Activated T-helper 9 cell treated with anti-CD3 and anti-CD28 coated beads, Interleukin-2, amount 50 U/mL, for 16 hours (primary cell): ENCODE measurements at places on chromosomes 7 and 10.

DNA sequence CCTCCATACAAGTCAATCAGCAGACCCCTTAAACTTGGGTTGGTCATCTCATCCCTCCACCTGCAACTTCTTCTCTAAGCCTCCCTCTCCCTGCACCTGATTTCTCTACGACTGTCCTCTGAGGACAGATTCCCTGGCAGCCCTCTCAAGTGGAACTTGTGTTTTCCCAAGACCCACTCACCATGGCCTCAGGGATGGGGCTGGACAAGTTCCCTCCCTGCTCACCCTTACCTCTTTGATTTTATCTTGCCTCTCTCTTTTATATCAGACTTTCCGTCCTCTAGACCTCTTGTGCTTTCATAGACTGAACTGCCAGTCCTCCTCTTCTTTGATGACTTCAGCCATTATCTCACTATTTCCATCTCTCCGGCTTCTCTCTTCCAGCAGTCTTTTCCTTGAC, 46.2 kb upstream of the ARL4A start:
- no peak for DNase-seq

DNA sequence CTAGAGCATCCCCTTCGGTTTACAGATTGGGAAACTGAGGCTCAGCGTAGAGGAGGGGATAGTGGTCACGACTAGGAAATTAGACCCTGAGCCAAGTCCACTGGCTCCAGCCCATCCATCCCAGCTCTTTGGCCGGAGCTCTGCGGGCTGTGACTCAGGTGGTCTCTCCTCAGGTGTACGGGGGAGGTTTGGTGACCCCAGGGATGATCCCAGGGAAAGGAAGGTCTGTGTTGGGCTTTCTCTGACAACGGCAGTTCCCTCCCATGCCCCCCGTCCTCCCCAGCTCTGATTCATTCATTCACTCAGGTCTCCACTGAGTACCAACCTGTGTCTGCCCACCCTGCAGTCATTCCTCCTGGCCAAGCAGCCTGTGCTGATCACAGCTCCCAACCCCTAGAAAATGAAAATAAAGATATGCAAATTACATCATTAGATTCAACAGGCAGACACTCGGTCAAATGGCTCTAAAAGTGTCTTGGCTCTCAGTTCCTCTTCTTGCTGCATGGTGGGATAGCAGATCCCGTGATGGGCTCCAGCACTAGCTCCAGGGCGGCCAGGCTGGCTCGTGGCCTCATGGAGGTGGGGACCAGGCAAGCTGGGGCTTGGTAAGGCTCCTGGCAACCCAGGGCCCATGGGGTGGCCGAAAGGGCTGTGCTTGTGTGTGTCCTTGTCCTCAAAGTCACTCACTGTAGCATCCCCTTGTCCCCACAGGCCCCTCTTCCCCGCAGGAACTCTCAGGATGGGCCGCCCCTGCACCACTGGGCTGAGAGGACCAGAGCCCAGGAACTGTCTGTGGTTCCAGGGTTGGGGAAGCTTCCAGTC, 37.8 kb downstream of the CLRN3 start:
- no peak for DNase-seq

- no peak for DNase-seq
Observed at GRCh38 chr7:69537691-69538090, 60.6 kb upstream of the AUTS2 start.

DNA sequence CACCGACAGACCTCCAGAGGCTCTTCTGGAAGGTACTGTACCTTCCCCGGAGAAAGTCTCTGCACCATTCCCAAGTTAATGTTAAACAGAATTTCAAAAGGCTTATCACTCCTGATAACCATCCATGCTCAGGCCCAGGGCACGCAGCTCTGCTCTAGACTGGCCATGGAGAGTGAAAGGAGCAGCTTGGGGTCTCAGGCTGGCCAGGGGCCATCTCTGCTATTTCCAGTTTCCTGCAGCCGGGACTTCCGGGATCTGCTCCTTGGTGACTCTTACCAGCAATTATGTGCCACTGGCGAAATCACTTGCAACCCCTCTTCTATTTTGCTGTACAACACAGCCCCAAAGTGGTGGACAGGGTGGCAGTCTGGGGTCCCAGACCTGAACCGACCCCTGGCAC, 6.0 kb downstream of the CLDN15 start:
- no peak for DNase-seq

GRCh38 chr10:99341860-99342490, 12.8 kb downstream of the CNNM1 start:
- no peak for DNase-seq

DNA sequence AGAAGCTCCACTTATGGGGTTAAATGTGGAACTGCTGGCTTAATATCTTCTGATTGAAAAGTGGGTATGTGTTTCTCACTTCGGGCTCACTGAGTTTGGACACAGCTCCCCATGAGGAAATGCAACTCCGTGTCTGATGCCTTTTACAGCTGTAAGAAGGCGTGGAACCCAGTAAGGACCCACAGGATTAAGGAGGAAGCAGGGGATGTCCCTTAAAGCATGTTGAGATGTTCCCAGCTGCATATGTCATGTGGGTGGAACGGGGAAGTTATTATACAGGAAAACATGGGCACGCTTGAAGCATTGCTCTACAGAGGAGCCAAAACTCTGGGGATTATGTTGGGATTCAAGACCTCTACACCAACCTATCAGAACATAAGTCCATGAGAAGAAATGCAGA, 224.4 kb downstream of the NEBL start:
- DNase-seq, result no peak

GRCh38 chr10:44105696-44106095, 279.2 kb downstream of the CXCL12 start:
- no peak for DNase-seq

DNA sequence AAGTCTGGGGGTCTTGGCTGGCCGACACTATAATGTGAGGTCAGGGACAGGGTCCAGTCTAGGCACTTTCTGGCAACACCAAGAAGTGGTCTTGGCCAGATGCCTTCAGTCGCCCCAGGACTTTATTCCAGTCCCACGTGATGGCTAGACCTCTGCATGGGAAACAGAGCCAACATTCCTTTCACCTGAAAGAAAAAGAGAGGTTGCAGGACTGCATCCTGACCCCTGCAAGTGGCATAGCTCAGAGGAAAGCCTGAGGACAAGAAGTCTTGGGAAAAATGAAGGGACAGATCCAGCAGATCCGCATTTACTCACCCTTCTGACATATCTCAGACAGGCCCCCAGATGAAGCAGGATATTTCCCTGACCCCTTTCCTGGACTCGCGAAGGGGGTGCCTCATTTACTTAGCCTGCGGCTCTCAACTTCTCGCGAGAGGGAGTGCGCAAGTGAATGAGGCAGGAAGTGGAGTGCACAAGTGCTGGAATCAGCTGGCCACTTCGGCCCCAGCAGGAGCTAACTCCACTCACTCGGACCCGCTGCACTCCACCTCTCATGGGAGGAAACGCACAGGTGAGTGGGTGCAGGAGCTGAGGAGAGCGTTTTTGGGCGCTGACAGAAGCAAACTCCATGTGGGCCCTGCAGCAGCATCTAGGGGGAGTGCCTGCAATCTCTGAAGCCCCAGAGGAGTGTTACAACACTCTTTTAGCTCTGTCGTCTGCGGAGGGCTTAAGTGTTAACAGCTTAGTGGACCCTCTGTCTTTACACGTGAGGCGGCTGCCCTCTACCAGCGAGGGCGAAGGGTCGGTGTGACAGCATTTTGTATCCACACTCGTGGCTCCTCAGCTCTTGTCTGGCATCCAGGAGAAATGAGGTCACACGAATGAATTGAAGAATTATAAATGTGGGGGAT, 916.2 kb upstream of the GHITM start:
- no peak for DNase-seq

DNA sequence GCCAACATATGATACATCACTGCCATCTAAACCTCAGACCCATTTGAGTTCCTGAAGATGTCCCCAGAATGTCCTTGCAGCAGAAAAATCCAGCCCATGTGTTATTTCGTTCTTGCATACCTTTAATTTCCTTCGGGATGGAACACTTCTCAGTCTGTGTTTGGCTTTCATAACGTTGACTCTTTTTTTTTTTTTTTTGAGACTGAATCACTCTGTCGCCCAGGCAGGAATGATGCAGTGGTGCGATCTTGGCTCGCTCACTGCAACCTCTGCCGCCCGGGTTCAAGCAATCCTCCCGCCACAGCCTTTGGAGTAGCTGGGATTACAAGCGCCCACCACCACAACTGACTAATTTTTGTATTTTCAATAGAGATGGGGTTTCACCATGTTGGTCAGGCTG, 148.8 kb upstream of the TNRC18 start:
- DNase-seq, result no peak

DNA sequence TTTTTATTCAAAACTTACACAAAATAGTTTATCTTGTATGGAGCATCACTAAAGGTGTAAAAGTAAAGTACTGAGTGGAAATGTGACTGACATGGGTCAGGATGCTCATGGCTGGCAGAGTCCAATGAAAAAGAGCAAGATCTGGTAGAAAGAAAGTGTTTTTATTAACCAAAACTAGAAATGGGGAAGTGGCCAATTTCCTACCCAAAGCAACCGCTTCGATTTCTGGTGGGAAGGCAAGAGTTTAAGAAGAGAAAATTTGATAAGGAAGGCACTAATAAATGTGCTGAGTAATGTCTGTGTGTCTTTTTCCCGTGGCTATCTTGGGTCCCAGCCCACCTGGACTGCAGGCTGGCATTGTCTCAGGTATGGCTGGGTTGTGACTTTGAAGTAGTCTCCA, 277.7 kb downstream of the ANKRD7 start:
- no peak for DNase-seq

GRCh38 chr7:102318482-102318971, 31.9 kb downstream of the SH2B2 start:
- no peak for DNase-seq

DNA sequence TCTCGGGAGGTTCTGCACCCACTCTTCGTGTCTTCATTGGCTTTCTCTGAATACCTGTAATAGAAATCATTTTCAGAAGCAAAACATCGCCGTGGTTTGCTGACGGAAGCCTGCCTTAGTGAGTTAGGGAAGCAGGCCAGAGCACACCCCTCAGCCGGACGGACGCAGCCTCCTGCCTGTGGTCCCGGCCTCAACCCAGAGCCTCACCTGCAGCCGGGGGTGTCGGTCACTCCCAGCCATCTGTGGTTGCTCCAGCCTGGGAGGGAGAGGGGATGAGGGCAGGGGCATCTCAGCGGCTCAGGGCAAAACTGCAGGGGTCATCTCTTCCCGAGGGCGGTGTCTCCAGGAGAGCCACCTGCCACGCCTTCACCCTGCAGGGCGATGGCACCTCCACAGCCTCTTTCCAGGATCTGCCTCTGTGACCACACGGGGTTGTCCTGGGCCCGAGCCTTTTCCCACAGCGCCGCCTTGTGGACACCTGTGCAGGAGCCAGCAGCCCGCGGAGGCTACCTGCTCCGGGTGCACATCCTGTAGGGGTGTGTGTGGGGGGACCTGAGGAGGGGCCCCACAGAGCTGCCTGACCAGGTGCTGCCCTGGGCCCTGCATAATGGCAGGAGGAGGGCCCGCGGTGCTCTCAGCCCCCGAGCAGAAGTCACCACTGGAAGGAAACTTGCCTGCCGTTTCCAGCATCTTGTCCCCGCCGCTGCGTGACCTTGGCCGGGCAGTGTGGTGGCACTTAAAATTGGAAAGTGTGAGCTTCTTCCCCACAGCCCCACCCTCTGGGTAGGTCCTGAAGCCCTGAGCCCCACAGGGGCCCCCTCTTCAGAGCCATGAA, 21.6 kb upstream of the AP5Z1 start:
- DNase-seq, result peak; percentile 73

GRCh38 chr10:21529032-21529910, 3.8 kb upstream of the SKIDA1 start:
- DNase-seq, result no peak

DNA sequence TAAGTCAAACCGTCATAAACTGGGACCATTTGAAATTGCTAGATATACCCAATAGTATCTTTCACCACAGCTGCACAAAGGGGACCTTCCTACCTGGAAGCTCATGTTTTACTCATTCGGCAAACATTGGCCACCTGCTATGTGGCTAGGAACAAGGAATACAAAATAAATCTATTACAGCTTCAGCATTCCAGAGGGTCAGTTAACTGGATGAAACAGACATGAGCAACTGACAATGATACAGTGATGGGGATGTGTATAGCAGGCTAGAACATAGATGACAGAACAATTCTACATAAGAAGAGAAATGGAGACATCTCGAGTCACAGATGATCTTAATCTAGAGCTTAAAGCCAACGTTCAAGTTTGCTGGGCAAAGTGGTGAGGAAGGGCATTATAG, 3.1 kb upstream of the SMURF1 start:
- DNase-seq, result no peak

GRCh38 chr10:7826971-7827370, 8.7 kb downstream of the TAF3 start:
- no peak for DNase-seq

GRCh38 chr10:132353456-132354355, 21.7 kb downstream of the LRRC27 start:
- no peak for DNase-seq

GRCh38 chr10:122279725-122280141, 8.6 kb downstream of the BTBD16 start:
- DNase-seq, result no peak

GRCh38 chr10:13100349-13101294, 659 bp downstream of the OPTN start:
- DNase-seq, result no peak

DNA sequence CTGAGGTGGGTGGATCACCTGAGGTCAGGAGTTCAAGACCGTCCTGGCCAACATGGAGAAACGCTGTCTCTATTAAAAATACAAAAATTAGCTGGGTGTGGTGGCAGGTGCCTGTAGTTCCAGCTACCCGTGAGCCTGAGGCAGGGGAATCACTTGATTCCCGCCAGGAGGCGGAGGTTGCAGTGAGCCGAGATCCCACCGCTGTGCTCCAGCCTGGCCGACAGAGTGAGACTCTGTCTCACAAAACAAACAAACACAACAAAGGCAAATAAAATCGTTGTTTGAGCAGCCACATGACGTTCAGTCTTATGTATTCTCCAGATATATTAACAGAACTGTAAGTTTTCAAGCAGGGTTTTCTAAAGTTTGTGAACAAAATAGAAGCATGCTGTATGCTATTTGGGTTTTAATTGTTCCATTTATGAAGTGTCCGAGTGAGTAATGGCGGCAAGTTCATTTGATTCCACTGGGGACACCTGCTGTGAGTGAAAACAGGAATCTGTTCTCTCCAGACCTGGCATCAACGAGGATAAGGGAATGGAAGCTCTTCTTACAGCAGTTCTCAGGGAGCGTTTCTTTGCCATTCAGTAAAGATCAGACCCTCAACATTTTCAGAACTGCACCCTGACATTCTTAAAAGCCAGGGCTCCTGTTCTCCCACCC, 122.5 kb upstream of the PITRM1 start:
- no peak for DNase-seq

GRCh38 chr7:2465928-2466327, 10.3 kb downstream of the GRIFIN start:
- no peak for DNase-seq

GRCh38 chr10:116771959-116772585, 29.7 kb upstream of the HSPA12A start:
- no peak for DNase-seq

GRCh38 chr7:84792231-84792893, 394.5 kb downstream of the SEMA3D start:
- DNase-seq, result no peak

GRCh38 chr7:76356115-76356514, 2.7 kb downstream of the YWHAG start:
- no peak for DNase-seq
